Muscle of leg (tissue), 16 donors: ENCODE measurements at places on chromosomes 1 and 21. TPM values are rescaled to one million over a fixed set of nuclear protein-coding genes. Genes with fewer than 3 reads are reported as not detected.

RSPO1 gene
- polyA plus RNA-seq: 0.05 TPM

DNA sequence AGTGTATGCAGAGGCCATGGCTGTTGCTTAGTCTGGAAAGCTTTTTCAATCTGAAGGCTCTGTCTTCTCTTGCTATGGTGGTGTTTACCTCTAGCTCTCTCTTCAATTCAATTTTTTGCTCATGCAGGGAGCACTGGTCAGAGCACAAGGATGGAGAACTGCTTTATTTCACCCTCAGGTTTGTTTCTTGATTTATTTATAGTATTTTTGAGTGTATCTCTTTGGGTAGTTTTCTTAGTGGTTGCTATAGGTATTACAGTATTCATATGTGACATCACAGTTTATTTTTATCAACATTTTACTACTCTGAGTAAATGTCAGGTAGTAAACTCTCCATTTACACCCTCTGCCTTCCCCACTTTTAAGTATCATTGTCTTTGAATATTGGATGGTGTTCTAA lies 147.9 kb downstream of the RASAL2 start:
- DNase-seq: no peak

GRCh38 chr1:69570356-69570755 lies 2.6 kb downstream of the LRRC7 start:
- peak; percentile 78 for DNase-seq

DNA sequence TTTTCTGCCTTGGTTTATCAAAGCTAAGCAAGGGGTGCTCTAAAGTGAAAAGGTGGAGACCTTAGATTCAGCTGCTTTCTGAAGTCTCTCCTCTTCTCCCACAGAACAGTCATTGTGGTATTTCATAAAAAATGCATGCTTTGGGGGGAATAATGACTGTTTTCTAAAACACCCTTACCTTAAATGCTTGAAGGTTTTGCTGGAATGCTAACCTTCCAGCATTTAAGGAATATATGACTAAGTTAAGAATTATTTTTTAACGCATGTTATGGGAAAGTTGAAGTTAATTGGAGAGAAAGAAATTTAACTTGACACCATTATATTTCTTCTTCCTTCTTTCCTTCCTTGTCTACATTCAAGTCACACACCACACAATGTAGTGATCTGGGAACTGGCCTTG lies 162.5 kb downstream of the ROR1 start:
- DNase-seq: no peak

- no peak for DNase-seq
Measured at GRCh38 chr1:58041621-58042020, 504.9 kb downstream of the OMA1 start.

DNA sequence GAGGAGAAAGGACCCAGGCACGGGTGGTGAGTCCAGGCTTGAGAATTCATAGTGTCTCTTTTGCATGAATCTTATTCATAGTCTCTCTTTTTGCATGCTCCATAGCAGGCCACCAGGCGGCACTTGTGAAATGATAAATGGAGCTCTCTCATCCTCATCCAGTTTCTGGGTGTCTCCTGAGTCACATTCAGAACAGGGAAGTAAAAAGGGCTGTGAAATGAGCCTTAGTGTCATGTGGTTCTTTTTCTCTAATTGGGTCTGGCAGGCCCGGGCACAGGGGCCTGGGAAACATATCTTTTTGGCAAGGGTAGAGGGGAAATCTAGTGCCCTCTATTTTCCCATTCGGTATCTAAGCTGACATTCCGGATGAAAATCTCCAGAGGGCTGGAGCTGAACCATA lies 19.1 kb upstream of the NCF2 start:
- peak; percentile 79 for DNase-seq

GRCh38 chr1:246837418-246838117 lies 94.2 kb downstream of the AHCTF1 start:
- DNase-seq: no peak

- no peak for DNase-seq
Measured at GRCh38 chr1:20974069-20974468, 187.0 kb upstream of the HP1BP3 start.

DNA sequence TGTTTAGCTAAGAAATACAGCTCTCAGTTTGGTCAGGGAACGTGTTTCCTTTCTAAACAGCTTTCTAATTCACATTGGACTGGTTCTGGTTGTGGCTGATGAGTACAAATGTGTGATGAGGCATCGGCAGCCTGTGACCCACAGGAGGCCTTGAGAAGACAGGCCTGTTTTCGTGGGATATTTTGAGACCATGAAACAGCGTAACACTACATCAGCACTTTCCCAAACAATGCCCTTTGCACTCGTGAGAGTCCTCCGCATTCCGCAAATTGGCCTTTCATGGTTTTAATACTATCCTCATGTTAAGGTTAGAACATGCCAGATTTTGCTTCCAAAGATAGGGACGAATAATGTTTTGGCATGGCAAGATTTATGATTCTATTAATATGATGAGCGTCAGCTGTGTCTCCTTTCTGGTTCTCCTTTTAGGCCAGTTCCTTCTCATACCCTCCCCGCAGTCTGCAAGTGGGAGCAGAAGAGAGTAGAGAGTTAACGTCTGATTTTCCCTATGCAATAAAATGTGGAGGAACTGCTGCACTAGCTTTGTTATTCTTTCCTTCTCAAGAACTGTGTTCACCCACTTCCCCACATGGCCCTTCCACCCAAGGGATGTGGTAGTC lies 84.3 kb upstream of the L1TD1 start:
- no peak for DNase-seq

- no peak for DNase-seq
Measured at GRCh38 chr1:205577874-205578658, 53.7 kb downstream of the ELK4 start.

DNA sequence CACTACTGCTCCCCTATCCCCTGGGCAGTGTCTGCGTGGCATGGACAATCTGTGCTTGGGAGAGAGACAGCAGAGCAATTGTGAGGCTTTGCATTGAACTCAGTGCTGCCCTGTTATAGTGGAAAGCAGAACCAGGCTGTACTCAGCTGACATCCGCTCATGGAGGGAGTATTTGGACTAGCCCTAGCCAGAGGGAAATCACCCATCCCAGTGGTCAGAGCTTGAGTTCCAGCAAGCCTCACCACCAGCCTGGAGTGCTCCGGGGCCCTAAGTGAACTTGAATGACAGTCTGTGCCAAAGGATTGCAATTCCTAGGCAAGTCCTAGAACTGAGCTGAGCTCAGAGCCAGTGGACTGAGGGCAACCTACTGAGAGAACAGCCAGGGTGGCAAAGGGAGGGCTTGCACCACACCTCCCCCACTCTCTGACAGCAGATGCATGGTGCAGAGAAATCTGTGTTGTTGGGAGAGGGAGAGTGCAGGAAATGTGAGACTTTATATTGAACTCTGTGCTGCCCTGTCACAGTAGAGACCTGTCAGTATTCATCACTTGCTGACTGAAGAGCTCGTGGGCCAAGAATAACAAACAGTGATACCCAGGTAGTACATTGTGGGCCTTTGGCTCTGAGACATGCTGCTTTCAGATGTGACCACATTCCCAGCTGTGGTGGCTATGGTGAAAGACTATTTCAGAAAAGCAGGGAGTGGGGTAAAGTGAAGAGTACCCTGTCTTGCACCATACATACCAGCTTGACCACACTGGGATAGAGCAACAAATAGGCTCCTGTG lies 107.7 kb upstream of the SLC5A9 start:
- no peak for DNase-seq
